ENCODE measurements at places on chromosomes 3 and 15. TPM values are rescaled to one million over a fixed set of nuclear protein-coding genes. Genes with fewer than 3 reads are reported as not detected.
A peak's percentile ranks its signal among the peaks of the same experiment; 100 is the strongest.

Gene DGKG
- 4.0 TPM for total RNA-seq

DNA sequence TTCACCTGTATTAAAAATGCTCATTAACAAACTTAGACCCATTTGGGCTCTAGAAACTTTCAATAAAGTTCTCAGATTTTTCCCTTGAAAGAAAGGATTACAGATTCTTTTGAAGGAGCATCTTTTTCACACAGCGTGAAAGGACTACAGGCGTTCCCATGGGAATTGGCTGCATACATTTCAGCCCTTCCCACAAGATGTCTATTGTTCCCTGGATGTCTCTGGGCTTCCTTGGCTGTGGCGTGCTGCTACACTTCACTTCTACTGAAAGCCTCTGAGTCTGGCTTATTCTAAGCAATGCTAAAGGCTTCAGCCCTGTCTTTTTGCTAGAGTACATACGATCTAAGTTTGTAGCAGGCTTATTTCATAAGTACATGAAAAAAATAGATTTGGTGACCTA, 1.4 kb downstream of the VEPH1 start:
- DNase-seq = no peak

GRCh38 chr3:49469037-49469935, 781 bp upstream of the DAG1 start:
- peak; percentile 86 for DNase-seq

DNA sequence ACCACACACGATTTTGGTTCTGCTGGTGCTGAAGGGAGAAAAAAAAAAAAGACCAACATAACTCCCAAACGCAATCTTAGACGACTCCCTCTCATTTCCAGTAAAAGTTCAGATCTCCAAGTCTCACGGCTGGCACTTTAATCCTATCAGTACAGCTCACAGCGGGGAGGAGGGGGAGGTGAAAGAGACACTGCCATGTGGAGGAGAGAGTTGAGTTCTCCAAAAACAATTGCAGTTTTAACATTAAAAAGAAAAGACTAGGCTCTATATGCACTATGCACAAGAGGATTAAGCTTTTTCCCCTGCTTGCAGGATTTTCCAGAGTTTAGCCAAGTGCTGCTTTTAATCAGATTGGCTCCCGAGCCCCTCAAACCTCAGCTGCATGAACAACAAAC, 16.8 kb downstream of the BMF start:
- DNase-seq = no peak

- no peak for DNase-seq
Observed at GRCh38 chr3:30520699-30521098, 85.7 kb upstream of the TGFBR2 start.

Gene GSK3B
- 52.2 TPM for total RNA-seq

DNA sequence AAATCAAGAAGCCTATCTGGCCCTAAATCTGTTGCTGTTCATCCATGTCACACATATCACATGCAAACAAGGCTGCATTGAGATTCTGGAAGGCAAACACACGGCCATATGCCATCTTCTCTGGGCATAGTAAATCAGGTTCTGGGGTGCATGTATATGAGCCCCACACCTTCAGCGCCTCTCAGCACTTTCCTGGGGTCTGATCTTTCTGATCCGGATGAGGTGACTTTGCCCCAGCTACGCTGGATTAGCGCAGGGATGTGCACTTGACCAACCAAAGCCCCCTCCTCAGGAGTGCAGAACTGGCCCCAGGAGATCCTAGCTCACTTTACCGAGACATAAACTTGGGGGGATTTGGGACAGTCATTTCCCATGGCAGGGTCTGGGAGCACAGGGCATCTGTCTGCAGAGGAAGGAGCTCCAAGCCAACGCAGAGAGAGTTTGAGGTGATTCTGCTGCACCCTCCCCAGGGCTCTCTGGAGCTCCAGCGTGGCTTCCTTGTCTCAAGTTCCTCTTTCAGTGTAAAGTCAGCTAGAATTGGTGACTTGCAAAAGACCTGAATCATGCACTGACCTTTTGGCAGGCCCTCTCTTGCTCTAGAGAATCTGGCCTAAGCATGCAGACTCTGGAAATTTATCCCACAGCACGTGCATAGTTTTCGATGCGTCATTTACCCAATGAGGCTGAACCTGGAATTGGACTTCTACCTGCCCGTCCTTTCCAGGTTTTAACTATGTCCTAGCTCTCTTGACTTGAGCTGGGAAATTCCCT, 63.5 kb upstream of the KLF13 start:
- DNase-seq = peak; percentile 76

All from suprapubic skin (tissue), 4 donors.